Lower leg skin (tissue), 4 donors: ENCODE measurements at places on chromosomes 5 and 9. TPM values are rescaled to one million over a fixed set of nuclear protein-coding genes. Genes with fewer than 3 reads are reported as not detected.
A peak's percentile ranks its signal among the peaks of the same experiment; 100 is the strongest.

- DNase-seq, result no peak
Observed at GRCh38 chr5:139664727-139665351, 16.7 kb downstream of the CXXC5 start.

DNA sequence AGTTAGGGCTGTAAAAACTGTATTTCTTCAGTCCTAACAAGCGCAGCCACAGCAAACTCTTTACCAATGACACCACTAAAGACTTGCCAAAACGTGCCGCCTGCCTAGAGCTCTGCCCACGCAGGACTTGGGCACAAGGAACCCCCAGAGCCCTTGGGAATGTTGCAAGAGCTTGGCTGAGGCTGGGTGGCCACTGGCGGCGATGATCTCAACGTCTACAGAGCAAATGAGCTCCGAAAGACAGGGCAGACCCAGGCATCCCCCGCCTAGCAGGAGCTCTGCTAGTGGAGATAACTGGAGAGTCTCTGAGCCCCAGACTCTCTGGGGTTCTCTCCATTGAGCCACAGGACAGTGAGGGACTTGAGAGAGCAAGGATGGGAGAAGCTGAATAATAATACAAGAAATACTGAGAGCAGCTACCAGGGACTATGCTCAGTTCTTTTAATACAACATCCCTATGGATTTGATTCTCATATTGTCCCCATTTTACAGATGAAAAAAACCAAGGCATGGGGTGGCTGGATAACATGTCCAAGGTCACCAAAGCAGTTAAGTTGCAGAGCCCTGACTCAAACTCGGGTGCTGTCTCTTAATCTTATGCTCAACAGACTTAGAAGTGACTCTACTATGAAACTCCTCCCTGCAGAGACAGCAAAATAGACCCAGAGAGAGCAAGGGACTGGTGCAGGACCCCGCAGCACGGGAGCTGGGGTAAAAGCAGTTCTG, 32.5 kb downstream of the SHB start:
- DNase-seq, result no peak

The P4HA2 gene
- total RNA-seq, result 40.5 TPM

DNA sequence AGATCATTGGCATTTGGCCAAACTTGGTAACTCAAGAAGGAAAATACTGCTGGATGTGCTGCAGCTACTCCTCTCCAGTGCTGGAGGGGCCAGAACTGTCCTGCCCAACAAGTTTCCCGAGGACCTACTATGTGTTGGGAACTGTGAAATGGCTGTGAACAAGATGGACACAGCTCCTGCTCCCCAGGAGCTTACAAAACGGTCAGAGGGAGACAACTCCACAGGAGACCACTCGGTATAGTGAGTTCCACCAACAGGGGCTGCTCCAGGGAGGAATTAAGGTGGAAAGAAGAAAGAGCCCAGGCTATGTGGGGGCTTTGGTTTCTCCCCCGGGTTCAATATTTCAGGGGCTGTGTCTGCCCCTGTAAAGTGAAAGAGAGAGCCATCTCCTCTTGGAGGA, 78.8 kb downstream of the GNA14 start:
- DNase-seq, result no peak

- DNase-seq, result no peak
Observed at GRCh38 chr9:119435076-119435475, 65.8 kb upstream of the BRINP1 start.

- DNase-seq, result no peak
Observed at GRCh38 chr5:98556712-98557111, 216.8 kb upstream of the RGMB start.

DNA sequence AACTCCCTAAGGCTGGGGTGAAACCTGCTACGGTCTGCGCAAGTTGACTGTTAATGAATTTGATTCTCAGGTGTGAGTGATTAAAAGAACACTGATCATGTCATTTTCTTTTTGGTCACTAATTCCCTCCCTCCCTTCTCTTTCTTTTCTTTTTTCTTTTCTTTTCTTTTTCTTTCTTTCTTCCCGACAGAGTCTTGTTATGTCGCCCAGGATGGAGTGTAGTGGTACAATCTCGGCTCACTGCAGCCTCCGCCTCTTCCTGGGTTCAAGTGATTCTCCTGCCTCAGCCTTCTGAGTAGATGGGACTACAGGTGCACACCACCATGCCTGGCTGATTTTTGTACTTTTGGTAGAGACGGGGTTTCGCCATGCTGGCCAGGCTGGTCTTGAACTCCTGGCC, 2.6 kb downstream of the ANXA1 start:
- DNase-seq, result no peak

The HSPB3 gene
- 0.49 TPM for total RNA-seq

The ST8SIA4 gene
- total RNA-seq, result 1.3 TPM

- DNase-seq, result no peak
Observed at GRCh38 chr5:1240496-1241260, 15.5 kb downstream of the SLC6A18 start.

The TBCA gene
- total RNA-seq, result 130 TPM

The GFPT2 gene
- 4.5 TPM for total RNA-seq

The IFNA13 gene
- not detected for total RNA-seq

The LHX3 gene
- 0.42 TPM for total RNA-seq

DNA sequence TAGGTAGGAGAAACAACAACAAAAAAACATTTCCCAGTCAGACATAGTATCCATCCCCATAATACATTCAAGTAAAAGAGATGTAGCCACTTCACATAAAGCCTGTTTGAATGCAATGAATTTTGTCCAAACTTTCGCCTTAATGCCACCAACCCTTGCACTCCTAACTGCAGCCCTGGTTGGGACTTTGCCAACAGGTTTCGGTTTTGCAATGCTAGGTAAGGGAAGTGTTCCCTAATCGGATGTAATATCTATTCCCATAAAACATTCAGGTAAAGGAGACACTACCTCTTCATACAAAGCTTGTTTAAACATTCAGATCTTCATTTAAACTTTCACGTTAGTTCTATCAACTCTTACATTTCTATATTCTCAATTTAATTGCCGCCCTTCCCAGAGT, 336.1 kb downstream of the DRD1 start:
- no peak for DNase-seq

DNA sequence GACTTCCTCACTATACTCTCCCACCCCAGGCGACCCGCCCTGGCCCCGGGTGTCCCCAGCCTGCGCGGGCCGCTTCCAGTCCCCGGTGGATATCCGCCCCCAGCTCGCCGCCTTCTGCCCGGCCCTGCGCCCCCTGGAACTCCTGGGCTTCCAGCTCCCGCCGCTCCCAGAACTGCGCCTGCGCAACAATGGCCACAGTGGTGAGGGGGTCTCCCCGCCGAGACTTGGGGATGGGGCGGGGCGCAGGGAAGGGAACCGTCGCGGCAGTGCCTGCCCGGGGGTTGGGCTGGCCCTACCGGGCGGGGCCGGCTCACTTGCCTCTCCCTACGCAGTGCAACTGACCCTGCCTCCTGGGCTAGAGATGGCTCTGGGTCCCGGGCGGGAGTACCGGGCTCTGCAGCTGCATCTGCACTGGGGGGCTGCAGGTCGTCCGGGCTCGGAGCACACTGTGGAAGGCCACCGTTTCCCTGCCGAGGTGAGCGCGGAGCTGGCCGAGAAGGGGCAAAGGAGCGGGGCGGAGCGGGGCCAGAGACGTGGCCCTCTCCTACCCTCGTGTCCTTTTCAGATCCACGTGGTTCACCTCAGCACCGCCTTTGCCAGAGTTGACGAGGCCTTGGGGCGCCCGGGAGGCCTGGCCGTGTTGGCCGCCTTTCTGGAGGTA, 2.1 kb downstream of the CA9 start:
- DNase-seq, result no peak

DNA sequence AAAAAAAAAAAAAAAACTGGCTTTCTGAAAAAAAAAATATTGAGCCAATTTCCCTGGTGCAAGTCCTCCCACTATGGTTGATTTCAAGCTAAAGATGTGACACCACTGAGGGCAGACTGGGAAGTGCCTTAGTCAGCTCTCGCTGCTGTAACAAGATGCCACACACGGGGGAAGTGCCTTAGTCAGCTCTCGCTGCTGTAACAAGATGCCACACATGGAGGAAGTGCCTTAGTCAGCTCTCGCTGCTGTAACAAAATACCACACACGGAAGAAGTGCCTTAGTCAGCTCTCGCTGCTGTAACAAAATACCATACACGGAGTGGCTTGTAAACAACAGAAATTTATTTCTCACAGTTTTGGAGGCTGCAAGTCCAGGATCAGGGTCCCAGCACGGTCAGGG, 23.4 kb downstream of the BTNL9 start:
- no peak for DNase-seq

The TBC1D13 gene
- total RNA-seq, result 13.1 TPM

GRCh38 chr9:131868766-131869165, 128.9 kb upstream of the RAPGEF1 start:
- no peak for DNase-seq

DNA sequence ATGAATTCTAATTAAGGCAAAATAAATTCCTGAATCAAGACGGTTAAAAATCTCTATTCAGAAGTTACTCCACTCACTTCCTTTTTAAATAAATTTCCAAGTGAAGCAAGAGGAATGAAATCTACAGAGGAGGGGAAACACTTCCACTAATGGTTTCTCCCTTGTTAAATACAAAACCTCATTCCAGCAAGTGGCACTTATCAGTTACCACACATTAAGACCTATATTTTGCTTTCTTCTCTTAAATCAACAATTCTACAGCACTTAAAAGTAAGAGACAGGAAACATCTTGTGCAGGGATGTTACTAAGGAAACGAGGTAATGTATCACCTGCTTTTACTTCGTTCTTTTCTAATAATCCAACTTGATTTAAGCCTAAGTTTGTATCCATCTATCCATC, 172.6 kb downstream of the RAPGEF6 start:
- DNase-seq, result no peak

DNA sequence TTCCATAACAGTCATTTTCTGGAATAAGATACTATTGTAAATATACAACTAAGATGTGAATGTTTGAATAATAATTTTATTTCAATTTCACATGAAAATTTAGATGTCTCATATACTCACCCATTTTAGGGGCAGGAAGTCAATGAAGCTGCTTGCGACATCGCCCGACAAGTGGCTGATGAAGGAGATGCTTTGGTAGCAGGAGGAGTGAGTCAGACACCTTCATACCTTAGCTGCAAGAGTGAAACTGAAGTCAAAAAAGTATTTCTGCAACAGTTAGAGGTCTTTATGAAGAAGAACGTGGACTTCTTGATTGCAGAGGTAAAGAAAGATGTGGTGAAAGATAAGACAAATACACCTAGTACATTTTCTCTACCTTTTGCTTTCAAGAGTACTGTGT, 8.6 kb downstream of the BHMT start:
- no peak for DNase-seq

The UTP15 gene
- total RNA-seq, result 15.3 TPM

The PLPPR1 gene
- total RNA-seq, result 2.2 TPM

DNA sequence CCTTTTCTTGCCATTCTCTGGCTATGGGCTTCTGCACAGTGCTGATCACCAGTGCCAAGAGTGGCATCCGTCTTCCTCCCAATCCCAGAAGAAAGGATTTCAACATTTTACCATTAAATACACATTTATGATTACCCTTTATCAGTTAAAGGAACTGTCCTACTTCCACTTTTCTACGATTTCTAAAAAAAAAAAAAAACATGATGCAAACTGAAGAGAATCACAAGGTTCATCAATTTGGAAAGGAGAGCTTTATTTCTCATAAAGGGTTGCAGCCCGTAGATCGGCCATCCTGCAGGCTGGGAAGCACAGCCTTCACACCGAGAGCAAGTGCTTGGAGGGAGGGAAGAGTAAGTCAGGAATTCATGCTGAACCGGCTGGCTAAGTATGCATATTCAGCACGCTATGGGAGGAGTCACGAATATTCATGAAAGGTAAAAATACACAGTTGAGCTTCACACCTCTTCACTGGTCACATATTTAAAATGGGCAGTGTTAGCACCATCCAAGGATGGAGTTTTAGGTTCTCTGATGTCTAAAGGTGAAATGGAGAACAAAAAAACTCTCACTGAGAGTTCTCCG, 52.5 kb upstream of the SEMA4D start:
- peak; percentile 54 for DNase-seq

DNA sequence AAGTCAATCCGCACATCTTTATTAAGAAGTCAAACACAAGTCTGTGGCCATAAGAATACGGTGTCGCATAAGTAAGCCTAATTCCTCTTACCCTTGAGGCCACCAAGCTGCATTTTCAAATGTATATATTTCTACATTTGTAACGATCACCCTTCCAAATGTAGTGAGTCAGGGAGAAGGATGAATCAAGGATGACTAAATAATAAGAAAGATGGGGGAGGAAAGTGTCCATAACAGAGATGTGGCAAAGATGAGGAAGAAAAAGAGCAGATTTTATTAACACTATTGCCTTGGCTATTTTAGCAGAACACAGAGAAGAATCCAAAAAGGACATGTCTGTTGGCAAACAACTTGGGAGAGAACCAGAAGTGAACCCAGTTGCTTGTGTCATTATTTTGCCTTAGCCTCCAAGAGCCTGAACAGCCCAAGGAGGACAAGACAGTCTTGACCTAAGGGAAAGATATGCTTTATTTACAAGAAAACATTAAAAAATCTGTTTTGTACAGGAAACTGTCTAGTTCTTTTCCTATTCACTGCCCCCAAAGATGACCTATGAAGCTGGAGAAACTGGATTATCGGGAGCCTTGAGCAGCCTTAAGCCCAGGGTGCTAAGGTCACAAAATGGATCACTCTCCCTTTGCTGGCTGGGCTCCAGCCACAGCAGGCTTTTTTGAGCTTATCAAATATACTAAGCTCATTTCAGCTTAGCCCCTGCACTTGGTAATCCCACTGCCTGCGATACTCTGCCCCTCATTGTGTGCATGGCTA, 101.5 kb downstream of the PLCXD3 start:
- DNase-seq, result no peak

GRCh38 chr9:116144038-116144437, 9.6 kb upstream of the PAPPA start:
- DNase-seq, result no peak

DNA sequence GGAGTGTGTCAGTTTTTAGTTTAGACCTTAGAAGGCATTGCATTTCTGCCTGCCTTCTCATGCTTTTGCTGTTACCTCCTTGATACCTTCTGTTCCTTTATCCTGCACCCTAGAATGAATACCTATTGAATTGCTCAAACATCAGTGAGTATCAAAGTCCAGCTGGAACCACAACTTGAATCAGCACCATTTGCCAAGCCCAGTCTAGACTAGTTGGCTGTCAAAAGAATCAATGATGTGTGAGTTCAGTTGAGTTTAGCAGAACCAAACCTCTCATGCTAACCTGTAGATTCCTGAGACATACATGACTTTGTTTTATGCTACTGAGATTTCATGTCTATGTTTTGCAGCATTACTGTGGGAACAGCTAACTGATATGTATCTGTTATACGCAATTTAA, 116.6 kb downstream of the FAM170A start:
- no peak for DNase-seq

DNA sequence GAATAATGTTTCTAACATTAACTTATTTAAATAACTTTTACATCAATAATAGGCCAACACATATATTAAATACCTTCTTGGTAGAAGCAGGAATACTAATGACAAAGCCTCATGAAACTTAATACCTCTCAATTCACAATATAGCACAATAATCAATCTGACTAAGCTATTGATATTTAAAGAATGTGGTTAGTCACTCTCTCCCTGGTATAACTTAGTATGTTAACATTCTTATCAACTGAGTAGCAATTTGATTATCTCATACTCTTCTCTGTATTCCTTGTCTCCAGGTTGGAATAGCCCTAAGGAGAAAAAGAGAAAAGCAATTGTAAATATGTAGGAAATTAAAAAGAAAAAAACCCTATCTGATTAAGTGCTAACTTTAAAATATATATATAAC, 4.9 kb upstream of the PGGT1B start:
- no peak for DNase-seq
